Neural crest cell (in vitro differentiated cells): ENCODE measurements at places on chromosomes 3 and 15. TPM values are rescaled to one million over a fixed set of nuclear protein-coding genes. Genes with fewer than 3 reads are reported as not detected.

Gene DNAH12
- 0.09 and 0.34 TPM in 2 replicates for total RNA-seq

Gene SST
- total RNA-seq = 4.5 and 4.6 TPM in 2 replicates

Gene NPHP3
- total RNA-seq = 18.9 and 22.6 TPM in 2 replicates

Gene LRRIQ4
- total RNA-seq = 0.12 and 0.16 TPM in 2 replicates

Gene GOLGA6A
- total RNA-seq = not detected in 2 replicates

Gene OCA2
- 0.11 and 0.19 TPM in 2 replicates for total RNA-seq

Gene AMOTL2
- total RNA-seq = 55.6 and 59.5 TPM in 2 replicates

Gene DUOXA2
- total RNA-seq = not detected in 2 replicates

Gene KNG1
- not detected in 2 replicates for total RNA-seq

Gene VPS18
- 26.9 and 28.2 TPM in 2 replicates for total RNA-seq

Gene CTXN2
- total RNA-seq = 0.18 and 0.26 TPM in 2 replicates

Gene SCAPER
- 15.3 and 18.4 TPM in 2 replicates for total RNA-seq

Gene SLC38A3
- 1.8 and 2.7 TPM in 2 replicates for total RNA-seq

Gene RSL24D1
- total RNA-seq = 78.6 and 83.8 TPM in 2 replicates

Gene FOXB1
- 5.9 and 6.1 TPM in 2 replicates for total RNA-seq

Gene TRH
- total RNA-seq = 0.36 and 0.61 TPM in 2 replicates

Gene C3orf49
- not detected in 2 replicates for total RNA-seq

Gene SMCO1
- total RNA-seq = not detected in 2 replicates

Gene SAXO2
- total RNA-seq = 3.9 TPM in 2 replicates

Gene ITGA11
- 0.18 and 0.51 TPM in 2 replicates for total RNA-seq

Gene GPR149
- total RNA-seq = not detected in 2 replicates

Gene LNP1
- 6.9 TPM in 2 replicates for total RNA-seq

Gene SENP8
- 4.3 and 5.5 TPM in 2 replicates for total RNA-seq

Gene CACNA2D3
- 0.34 and 0.82 TPM in 2 replicates for total RNA-seq

Gene CMTM7
- total RNA-seq = 37.4 and 38.0 TPM in 2 replicates

Gene ZPLD1
- not detected in 2 replicates for total RNA-seq

Gene ARGFX
- total RNA-seq = not detected in 2 replicates

Gene GNL3
- total RNA-seq = 142 TPM in 2 replicates

Gene ELL3
- 1.3 and 2.7 TPM in 2 replicates for total RNA-seq

Gene RLBP1
- total RNA-seq = 5.7 and 6.3 TPM in 2 replicates

Gene CIDEC
- total RNA-seq = not detected in 2 replicates

Gene CAMK2N2
- 4.7 and 5.6 TPM in 2 replicates for total RNA-seq

Gene FOXL2
- 0.09 TPM in 2 replicates for total RNA-seq

Gene HACD3
- 147 and 153 TPM in 2 replicates for total RNA-seq

Gene XYLB
- 10.1 and 12.0 TPM in 2 replicates for total RNA-seq

Gene TNNC1
- total RNA-seq = 0.45 TPM in 1 of 2 replicates, not detected in the other

Gene LDHAL6B
- not detected in 2 replicates for total RNA-seq

Gene TMOD3
- 29.3 and 29.8 TPM in 2 replicates for total RNA-seq

Gene SLC2A2
- not detected in 2 replicates for total RNA-seq

Gene RAB6B
- total RNA-seq = 15.5 and 18.1 TPM in 2 replicates

Gene ECE2
- not detected in 2 replicates for total RNA-seq

Gene TICRR
- total RNA-seq = 43.0 and 44.9 TPM in 2 replicates

Gene ADGRG7
- total RNA-seq = not detected in 2 replicates

Gene GPR171
- not detected in 2 replicates for total RNA-seq
